ENCODE measurements at places on chromosomes 12 and 14.

GRCh38 chr12:76255281-76255680 lies 92.9 kb downstream of the BBS10 start:
- DNase-seq, result no peak

- DNase-seq, result peak; percentile 23
These were observed 28.6 kb downstream of the BAZ2A start for GRCh38 chr12:56601503-56601902.

- DNase-seq, result no peak
These were observed 13.6 kb downstream of the GLRX5 start for GRCh38 chr14:95548328-95548929.

GRCh38 chr12:4144676-4145075 lies 128.9 kb upstream of the CCND2 start:
- DNase-seq, result no peak

GRCh38 chr14:103836976-103837725 lies 10.2 kb downstream of the PPP1R13B start:
- no peak for DNase-seq

DNA sequence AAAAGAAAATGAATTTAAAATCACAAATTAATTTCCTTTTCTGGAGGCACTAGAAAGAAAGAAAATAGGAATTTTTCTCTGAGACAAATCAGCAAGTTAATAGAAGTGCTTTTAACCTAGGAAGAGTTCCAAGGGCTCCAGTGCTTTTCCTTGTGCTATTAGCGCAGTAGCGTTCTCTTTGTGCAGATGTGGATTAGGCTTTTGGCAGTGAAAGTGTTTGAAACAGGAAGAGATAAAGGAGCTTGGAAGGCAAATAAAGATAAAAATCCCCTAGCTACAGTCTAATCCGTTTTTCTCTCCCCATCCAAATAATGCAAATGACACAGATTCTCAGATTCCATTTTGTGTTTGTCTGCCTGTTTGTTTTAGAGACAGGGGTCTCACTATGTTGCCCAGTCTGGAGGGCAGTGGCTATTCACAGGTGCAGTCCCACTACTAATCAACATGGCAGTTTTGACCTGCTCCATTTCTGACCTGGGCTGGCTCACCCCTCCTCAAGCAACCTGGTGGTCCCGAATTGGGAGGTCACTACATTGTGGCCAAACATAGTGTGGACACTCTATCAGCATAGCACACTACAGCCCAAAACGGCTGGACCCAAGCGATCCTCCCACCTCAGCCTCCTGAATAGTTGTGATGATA lies 166.1 kb downstream of the PAWR start:
- DNase-seq, result no peak

DNA sequence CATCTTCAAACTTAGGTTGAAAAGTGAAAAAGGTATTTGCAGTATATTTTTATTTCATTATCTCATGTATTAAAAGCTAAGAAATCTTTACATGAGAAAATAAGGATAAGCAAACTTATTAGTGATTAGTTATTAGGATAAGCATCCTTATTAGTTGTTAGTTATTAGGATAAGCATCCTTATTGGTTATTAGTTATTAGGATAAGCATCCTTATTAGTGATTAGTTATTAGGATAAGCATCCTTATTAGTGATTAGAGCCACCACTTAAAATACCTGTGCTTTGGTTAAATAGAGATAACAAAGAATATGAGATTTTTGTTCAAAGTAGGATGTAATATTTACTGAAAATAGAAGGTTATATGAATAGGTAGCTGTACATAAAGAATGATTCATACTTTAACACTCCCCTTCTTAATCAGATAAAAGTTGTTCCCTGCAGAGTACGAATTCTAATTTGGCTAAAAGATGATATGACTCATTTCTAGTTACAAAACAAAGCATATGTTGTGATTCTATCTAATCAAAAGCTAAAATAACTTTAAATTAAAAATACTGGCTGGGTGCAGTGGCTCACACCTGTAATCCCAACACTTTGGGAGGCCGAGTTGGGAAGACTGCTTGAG lies 56.4 kb downstream of the KDM5A start:
- no peak for DNase-seq

DNA sequence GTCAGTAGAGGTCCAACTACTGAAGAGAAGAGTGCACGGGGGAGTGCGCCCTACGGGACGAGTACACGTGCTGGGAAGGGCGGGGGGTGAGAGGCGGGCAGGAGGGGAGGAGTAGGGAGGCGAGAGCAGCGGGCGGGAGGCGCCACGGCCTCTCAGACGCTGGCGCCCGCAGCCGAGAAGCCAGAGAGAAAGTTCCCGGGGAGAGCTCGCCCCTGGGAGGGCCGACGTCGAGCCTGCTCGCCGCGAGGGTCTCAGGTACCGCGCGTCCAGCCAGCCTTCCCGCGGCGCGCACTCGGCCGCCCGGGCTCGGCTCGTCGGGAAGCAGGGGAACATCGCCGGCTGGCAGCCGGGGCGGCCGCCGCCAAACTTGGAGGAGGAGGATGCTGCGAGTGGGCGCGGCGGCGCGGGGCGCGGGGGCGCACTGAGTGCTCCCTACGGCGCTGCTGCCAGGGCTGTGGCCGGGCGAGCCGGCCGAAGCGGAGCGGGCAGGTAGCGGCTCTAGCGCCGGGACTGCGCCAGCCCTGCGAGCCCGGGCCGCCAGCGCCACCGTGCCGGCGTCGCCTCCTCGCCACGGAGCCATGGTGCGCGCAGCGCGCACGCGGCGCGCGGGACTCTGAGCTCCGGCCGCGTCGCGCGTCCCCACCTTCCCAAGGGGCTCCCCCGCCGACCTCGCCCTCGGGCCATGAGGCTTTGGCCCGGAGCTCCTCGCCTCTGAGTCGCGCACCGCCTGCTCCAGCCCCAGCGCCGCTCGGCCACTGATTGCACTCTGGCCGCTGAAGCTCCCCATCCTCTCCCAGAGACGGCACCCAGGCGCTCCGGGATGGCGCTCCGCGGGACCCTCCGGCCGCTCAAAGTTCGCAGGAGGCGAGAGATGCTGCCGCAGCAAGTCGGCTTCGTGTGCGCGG lies at the start of gene SLC24A4:
TSS of gene SLC24A4 (plus strand) at position 155 of the 905 bp plus-strand sequence. CDS start at position 821, 666 bp downstream.
- no peak for DNase-seq

- DNase-seq, result no peak
These were observed 148.5 kb downstream of the VRK1 start for GRCh38 chr14:96945721-96946120.

- no peak for DNase-seq
These were observed 184.0 kb upstream of the SYT1 start for GRCh38 chr12:78680596-78680995.

DNA sequence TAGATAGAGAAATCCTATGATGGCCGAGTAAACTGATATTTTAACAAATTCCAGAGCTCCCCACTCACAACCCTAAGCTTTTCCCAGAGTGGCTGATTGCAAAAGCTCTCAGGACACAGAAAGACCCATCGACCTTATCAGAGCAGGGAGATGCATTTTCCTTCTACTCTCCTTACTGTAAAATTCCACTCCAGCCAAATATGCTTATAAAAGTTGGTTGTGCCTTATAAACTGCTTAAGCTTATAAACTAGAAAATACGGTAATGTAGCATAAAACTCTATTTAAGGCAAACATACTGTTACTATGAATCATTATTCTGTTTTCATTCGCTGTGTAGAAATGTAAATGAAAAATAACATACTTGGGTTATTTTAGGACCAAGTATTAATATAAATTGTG lies 41.6 kb upstream of the TRHDE start:
- no peak for DNase-seq

- DNase-seq, result no peak
These were observed 111.1 kb upstream of the CCDC175 start for GRCh38 chr14:59687663-59688062.

GRCh38 chr14:57508756-57509155 lies 15.1 kb upstream of the CCDC198 start:
- DNase-seq, result no peak

- DNase-seq, result no peak
These were observed 253.7 kb downstream of the MSRB3 start for GRCh38 chr12:65532162-65532561.

- DNase-seq, result no peak
These were observed 136.2 kb downstream of the MYRFL start for GRCh38 chr12:69961246-69961645.

DNA sequence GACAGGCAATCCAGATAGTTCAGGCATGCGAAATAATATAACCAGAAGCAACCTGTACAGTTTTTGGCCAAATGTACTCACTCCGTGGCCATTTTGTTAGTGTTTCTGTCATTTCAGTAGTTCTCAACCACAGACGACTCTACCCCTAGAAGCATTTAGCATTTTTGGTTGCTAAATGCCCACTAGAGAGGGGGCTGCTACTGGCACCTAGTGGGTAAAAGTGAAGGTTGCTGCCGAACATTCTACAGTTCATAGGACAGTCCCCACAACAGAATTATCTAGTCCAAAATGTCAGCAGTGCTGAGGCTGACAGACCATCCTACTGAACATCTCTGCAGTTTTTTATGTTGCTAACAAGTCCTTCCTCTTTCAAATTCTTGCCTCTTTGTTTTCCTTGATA lies 107.4 kb downstream of the TSHR start:
- peak; percentile 6 for DNase-seq

DNA sequence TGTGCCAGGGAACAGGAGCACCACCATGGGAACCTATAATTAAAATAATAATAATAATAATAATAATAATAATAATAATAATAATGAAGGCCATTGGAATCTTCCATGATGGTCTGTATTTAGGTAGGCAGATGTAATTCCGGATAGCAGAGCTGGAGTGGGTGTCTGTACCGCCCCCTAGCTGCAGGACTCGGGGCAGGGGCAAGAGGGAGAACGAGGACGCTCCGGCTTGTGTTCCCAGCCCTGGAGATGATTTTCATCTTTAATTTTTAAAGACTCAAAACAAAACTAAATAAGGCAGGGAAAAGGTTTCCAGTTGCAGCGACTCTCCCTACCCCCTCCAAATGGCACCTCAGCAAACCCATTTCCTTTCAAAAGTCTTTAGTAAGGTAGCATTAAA lies 501.1 kb downstream of the VRK1 start:
- DNase-seq, result no peak
